ENCODE measurements at places on chromosomes 7 and 10.

DNA sequence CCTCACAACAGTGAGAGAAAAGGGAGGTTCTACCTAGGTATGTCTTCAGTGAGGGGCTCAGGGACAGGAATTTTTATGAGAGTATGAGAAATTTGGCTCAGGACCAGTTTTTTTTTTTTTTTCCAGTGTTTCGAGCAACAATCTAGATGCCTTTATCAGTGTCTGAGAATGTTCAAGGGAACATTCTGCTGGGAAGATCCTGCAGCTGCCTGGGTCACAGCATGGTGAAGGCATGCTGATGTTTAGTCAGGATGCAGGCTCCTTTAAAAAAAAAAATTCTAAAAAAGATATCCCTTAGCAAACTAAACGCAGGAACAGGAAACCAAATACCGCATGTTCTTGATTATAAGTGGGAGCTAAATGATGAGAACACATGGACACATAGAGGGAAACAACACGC lies 31.0 kb downstream of the SBDS start:
- DNase-seq: peak; percentile 86

DNA sequence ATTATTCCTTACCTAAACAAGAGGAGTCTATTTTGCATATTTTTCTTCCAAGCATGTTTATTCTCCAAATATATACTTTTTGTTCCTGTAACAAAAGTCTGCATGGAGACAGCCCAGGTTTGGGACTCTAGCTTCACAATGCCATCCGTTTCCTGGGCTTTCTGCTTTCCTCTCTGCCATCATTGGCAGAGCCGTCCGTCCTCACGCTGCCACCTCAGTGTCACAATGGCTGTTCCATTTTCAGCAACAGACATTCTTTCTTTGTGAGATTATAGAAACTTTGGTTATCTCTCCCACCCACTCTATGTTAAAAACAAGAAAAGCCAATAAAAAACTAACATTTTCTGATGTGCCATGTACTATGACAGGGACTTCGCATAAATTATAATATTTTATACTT lies 825.2 kb downstream of the REEP3 start:
- DNase-seq: no peak

GRCh38 chr10:18429335-18429734 lies 222.1 kb downstream of the NSUN6 start:
- DNase-seq: no peak

DNA sequence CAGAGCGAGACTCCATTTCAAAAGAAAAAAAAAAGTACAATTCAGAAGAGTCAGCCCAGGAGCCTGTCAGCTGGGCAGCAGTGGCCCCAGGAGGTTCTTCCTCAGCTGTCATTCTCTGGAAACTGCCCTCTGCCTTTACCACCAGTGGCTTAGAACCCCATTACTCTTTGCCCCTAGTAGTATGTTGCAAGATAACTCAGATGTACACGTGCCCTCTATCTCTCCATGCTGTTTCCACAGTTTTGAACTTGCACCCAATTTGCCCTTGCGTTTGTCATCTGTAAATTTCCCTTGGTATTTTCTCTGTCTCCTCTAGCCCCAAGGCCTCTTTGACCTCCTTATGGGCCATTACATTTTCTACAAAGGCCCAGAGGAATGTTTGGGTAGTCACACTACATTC lies 56.7 kb upstream of the PRKAR2B start:
- no peak for DNase-seq

- DNase-seq: peak; percentile 25
These were observed 77.6 kb upstream of the SFMBT2 start for GRCh38 chr10:7488418-7488829.

GRCh38 chr7:146090023-146090645 lies 26.5 kb upstream of the CNTNAP2 start:
- DNase-seq: peak; percentile 2

- peak; percentile 78 for DNase-seq
These were observed 228.7 kb downstream of the FRMD4A start for GRCh38 chr10:14102056-14102455.

DNA sequence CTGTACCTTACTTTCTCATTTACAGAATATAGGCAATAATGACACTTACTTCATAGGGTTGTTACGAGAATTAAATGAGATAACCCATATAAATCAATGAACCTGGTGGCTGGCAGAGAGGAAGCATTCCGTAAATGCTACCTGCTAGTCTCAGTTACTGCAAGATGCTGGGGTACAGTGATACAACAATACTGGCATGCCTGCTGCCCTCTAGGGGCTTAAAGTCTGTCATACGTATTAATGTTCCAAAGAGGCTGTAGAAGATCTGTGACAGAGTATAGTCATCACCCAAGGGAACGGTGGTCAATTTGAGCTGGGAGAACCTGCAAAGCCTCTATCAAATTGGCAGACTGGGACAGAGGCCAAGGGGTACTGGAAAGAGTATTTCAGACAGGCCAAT lies 421.5 kb downstream of the GPAM start:
- no peak for DNase-seq

DNA sequence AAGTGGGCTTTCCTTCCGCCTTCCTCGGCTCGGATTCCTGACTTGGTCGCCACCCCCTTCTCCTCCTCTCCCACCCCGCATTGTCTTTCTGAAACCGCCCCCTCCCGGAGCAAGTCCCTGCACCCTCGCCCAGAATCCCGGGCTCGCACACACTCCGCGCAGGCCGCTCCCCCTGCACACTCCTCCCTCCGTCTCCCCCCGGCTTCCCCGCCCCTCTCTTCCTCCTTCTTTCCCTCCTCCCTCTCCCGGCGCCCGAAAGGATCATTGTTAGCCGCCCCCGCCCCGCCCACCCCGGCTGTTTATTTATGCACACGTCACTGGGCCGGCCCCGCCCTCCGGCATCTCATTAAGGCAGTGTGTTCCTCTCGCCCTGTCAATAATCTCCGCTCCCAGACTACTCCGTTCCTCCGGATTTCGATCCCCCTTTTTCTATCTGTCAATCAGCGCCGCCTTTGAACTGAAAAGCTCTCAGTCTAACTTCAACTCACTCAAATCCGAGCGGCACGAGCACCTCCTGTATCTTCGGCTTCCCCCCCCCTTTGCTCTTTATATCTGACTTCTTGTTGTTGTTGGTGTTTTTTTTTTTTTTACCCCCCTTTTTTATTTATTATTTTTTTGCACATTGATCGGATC lies at the start of gene TCF7L2:
TCF7L2 (plus strand) TSS at position 373 of the 633 bp plus-strand sequence. CDS start 510 bp downstream, outside the sequence.
- peak; percentile 93 for DNase-seq
